Smooth muscle cell of bladder (primary cell): ENCODE measurements at places on chromosomes 1 and 21. TPM values are rescaled to one million over a fixed set of nuclear protein-coding genes. Genes with fewer than 3 reads are reported as not detected.

Gene GBP7
- not detected in 2 replicates for total RNA-seq

Gene LCE2C
- not detected in 2 replicates for total RNA-seq

Gene FTCD
- 0.14 and 0.55 TPM in 2 replicates for total RNA-seq

Gene EXTL1
- total RNA-seq, result 0.09 and 0.14 TPM in 2 replicates

Gene CYP4A22
- not detected in 2 replicates for total RNA-seq

Gene CFHR2
- not detected in 2 replicates for total RNA-seq

Gene KIAA1614
- total RNA-seq, result 6.7 and 7.0 TPM in 2 replicates

Gene AIM2
- total RNA-seq, result not detected in 2 replicates

Gene TAS1R1
- not detected in 2 replicates for total RNA-seq

Gene RGSL1
- total RNA-seq, result not detected in 2 replicates

Gene ASCL5
- not detected in 2 replicates for total RNA-seq

Gene KCNJ9
- total RNA-seq, result under 0.01 TPM in 2 replicates

Gene S100A8
- total RNA-seq, result not detected in 2 replicates

Gene FCRL6
- not detected in 2 replicates for total RNA-seq

Gene NUAK2
- 3.9 and 4.8 TPM in 2 replicates for total RNA-seq

Gene HES3
- total RNA-seq, result not detected in 2 replicates

Gene PLEKHG5
- 5.5 and 7.0 TPM in 2 replicates for total RNA-seq

Gene TMEM82
- total RNA-seq, result not detected in 2 replicates

Gene KCNE1
- total RNA-seq, result 0.55 and 0.85 TPM in 2 replicates

Gene NBPF20
- 1.6 and 2.0 TPM in 2 replicates for total RNA-seq

Gene DR1
- total RNA-seq, result 20.6 and 23.1 TPM in 2 replicates

Gene KRTAP12-2
- not detected in 2 replicates for total RNA-seq

Gene PRMT2
- 122 and 157 TPM in 2 replicates for total RNA-seq

Gene SEMA4A
- total RNA-seq, result 0.57 and 0.83 TPM in 2 replicates

Gene NMNAT2
- 0.18 and 0.28 TPM in 2 replicates for total RNA-seq

Gene MPL
- not detected in 2 replicates for total RNA-seq

Gene TMCO1
- total RNA-seq, result 65.0 and 74.0 TPM in 2 replicates

Gene PPM1J
- 0.55 and 0.57 TPM in 2 replicates for total RNA-seq

Gene NECTIN4
- 0.28 and 0.37 TPM in 2 replicates for total RNA-seq

Gene DNAJB4
- 28.4 and 38.0 TPM in 2 replicates for total RNA-seq

Gene PROK1
- total RNA-seq, result 0.14 TPM in 1 of 2 replicates, not detected in the other

Gene PM20D1
- total RNA-seq, result not detected in 2 replicates

Gene PDC
- 0.28 TPM in 1 of 2 replicates, not detected in the other for total RNA-seq

Gene ST6GALNAC5
- total RNA-seq, result 0.43 and 1.1 TPM in 2 replicates

Gene ZNF669
- total RNA-seq, result 5.8 and 6.8 TPM in 2 replicates

Gene HSPG2
- 75.8 and 170 TPM in 2 replicates for total RNA-seq

Gene AKNAD1
- not detected in 2 replicates for total RNA-seq

Gene KISS1
- total RNA-seq, result 0.71 TPM in 1 of 2 replicates, not detected in the other

Gene RHD
- total RNA-seq, result not detected in 2 replicates

Gene GRIK3
- total RNA-seq, result not detected in 2 replicates

Gene CLCA4
- total RNA-seq, result not detected in 2 replicates

Gene ZNF593OS
- total RNA-seq, result not detected in 2 replicates

Gene MEGF6
- 3.0 and 25.9 TPM in 2 replicates for total RNA-seq
